ENCODE measurements at places on chromosomes 2 and 18.

DNA sequence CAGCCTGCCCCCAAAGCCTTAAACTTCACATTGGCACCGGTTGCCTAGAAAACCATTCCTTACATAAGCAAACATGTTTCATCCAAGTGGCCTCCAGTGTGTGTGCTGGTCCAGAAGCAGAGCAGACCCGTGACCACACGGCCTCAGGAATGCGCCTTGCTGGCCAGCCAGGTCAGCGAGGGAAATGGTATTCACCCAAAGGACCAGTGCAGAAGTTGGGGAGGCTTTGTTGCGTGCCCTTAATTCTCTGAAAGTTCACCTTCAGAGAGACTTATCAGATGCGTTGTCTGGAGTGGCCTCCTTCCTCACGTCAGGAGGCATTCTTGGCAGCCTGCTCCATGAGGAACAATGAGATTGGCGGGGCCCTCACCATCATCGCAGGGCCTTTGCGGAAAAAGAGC lies 25.9 kb downstream of the NRP2 start:
- DNase-seq, result no peak

DNA sequence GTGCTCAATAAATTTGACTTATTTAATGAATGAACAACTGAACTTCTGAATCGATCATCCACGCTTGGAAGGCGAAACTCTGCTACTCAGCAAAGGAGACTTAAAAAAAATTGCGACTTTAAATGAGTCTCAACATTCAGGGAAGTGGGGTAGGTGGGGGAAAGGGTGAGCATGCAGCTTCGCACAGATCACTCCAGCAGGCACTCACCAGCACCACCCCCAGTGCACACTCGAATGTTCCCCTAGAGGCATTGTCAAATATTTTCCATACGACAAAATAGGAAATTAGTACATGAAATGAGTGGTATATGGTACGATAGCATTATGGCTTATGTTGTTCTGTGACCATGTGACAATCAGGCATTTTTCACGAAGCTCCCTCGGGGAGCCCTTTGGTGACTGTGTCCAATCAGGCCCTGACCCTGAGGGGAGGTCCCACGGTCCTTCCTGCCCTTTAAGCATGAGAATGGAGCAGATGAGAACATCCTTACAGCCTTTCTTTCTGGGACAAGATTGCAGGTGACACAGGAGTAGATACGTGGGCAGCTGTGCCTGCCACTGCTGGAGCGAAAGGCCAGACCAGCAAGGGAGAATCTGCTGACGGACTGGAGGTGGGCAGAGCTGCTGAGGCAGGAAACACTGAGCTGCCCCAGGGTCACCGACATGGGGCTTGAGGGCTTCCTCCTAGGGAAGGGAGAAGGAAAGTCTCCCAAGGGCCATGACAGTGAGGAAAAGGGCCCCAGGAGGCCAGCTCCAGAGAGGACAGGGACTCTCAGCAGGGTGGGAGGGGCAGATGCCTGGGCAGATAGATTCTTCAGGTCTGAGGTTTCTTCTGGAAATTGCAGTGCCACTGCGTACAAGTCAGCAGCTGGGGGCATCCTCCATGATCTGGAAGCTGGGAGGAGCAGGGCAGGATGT lies 101.3 kb upstream of the ID2 start:
- no peak for DNase-seq

GRCh38 chr2:57890464-57890863 lies 156.1 kb upstream of the VRK2 start:
- no peak for DNase-seq

DNA sequence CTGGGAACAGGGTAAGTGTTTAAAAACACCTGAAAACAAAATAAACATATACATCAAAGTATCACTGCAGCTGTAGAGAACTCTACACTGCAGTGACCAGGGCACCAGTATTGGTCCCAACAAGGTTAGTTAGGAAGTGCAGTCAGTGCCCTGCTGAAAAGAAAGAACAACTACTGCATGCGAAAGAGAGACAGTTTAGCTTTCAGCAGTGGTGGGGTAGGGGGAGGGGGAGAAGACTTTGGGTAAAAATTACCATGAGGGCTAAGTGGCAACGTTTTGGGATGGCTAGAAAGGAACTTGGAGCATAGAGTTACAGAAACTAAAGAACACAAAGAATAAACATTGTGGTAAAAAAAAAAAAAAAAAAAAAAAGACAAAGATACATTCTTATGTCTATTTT lies 112.1 kb downstream of the UPP2 start:
- DNase-seq, result no peak

- DNase-seq, result no peak
Observed at GRCh38 chr2:21043744-21044532, at the start of gene APOB. APOB (minus strand) TSS chr2:21044073; CDS start chr2:21043945, 128 bp downstream.

DNA sequence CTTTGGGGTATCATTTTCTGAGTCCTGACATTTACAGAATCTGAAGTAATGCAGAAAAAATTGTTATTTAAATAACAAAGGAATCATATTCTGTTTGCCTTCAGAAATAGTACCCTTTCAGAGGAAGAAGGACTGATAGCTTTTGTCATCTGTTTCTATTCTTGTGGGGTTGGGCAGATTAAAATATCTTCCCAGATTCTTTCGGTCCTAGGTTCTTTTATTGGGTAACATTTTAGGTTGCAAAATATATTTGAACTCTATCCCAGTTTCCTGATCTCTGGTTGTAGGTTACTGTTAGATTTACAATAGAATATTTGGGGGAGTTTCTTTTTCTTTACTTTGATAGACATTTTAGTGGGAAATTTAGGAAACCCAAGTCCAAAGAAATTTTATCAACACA lies 550.5 kb downstream of the SPAG16 start:
- no peak for DNase-seq

GRCh38 chr2:120750488-120751210 lies 15.0 kb downstream of the GLI2 start:
- DNase-seq, result peak; percentile 31

DNA sequence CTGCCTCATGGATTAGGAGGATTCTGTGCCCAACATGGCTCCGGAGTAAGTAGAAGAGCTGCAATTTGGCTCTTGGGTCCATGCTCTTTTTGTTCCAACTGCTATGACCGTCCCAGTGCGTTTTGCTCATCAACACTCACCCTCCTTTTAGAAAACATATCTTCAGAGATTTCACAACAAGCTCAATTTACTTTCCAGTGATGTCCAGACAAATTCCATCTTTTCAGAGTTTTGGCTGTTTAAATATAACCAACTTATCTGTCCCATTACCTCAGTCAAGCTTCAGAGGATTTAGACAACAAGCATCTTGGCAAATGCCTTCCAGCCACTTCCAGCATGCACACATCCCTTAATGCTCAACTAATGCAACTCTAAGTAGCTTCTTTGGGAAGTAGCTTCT lies 6.9 kb upstream of the SLC14A2 start:
- no peak for DNase-seq

DNA sequence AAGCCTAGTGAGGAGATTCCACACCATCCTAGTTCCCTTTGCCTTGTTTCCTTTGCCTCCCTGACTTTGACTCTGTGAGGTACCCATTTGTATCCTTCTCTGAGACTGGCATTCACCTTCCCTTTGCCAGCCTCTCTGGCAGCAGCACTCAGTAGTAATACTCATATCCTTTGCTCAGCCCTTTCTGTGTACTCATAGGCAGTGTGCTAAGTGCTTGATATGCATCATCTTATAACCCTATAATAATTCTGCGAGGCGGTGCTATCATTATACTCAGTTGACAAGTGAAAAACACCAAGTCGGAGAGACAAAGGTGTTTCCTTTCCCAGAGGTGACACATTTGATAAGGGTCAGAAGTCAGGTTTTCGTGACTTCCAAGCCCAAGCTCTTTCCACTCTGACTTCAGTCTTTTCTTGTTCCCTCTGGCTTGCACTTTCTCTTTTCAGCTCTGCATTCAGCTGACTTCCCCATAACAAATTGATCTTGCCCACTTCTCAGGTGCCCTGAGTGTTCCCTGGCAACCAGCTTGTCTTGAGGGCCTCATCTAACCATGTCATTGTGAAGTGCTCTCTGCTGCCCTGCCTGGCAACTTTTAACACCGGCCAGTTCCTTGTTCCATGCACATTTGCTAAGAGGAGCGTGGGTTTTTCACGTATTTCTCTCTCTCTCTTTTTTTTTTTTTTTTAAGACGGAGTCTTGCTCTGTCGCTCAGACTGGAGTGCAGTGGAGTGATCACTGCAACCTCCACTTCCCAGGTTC lies 94.5 kb upstream of the UPP2 start:
- DNase-seq, result no peak

DNA sequence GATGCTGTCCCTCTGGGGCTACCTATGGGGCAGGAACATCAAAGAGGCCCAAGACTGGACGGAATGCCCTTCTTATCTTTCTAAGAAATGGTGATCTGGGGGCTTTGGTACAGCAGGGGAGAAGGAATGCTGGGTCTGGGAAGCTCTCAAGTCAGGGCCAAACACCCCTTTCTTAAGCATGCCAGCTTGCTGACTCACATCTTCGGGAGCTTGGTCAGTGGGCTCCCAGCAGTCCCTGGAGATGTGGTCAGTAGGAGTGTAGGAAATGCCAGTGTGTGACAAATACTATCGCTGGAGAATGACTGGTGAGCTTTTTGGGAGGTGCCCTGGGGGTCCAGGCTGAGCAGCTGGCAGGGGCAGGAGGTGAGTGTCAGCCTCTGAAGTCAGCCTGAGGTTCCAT lies 105.0 kb upstream of the CDC42EP3 start:
- DNase-seq, result no peak

All from amygdala (tissue), 56 donors.